ENCODE measurements at places on chromosomes 6 and 20.
A peak's percentile ranks its signal among the peaks of the same experiment; 100 is the strongest.

DNA sequence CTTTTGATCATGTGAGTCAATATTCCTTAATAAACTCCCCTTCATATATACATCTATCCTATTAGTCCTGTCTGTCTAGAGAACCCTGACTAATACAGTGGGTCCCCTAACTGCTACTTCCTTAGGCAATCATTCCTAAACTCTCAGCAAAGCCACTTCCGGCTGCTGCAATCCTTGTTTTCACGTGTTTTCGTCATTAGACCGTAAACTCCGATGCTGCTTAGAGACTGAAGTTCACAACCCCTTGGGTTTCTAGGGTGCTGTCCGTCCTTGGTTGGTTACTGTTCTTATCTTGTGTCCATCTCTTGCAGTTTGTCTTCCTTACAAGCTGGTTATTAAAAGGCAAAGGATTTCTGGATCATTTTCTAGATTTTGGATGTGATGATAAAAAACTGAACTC lies 106.4 kb downstream of the GMPR start:
- DNase-seq, result no peak

- DNase-seq, result no peak
These were observed 978.5 kb downstream of the TBC1D32 start for GRCh38 chr6:120355822-120356221.

DNA sequence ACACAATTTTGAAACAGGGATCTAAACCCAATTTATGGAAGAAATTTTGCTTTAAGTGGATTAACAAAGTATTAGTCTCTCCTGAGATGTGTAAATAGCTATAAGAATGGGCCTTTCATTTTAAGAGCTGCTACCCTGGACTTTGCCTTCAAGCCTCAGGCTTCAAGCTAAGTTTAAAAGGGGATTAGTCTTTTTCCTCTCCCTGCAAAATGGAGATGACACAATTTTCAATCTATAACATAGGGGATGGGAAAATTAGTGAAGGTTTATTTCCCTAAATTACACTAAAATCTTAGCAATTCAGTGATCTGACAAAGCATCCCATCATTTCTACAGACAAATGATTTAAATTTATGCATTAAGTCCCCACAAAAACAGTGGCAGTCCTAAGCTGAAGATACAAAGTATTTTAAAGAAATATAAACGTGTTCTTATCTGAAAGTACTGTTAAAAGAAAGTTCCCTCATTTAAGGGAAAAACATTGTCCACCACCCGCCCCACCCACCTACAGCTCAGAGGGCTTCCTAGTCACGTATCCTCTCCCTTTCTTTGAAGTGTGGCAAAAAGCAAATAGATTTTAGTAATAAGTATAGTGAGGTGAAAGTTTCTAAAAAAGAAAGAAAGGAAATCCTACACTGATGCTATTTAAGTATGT lies 14.5 kb downstream of the ARHGAP18 start:
- DNase-seq, result no peak

DNA sequence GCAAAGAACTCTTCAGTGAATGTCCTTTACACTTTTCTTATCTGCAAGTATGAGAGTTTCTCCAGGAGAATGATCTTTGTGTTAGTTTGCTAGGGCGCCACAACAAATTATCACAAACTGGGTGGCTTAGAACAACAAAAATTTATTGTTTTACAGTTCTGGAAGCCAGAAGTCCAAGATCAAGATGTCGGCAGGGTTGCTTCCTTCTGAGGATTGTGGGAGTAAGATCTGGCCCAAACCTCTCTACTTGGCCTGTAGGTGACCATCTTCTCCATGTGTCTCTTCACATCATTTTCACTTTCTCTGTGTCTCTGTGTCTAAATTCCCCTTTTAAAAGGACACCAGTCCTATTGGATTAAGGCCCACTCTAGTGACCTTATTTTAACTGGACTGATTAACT lies 103.0 kb downstream of the ADTRP start:
- peak; percentile 13 for DNase-seq

GRCh38 chr6:2739335-2739734 lies 11.4 kb downstream of the MYLK4 start:
- DNase-seq, result no peak

DNA sequence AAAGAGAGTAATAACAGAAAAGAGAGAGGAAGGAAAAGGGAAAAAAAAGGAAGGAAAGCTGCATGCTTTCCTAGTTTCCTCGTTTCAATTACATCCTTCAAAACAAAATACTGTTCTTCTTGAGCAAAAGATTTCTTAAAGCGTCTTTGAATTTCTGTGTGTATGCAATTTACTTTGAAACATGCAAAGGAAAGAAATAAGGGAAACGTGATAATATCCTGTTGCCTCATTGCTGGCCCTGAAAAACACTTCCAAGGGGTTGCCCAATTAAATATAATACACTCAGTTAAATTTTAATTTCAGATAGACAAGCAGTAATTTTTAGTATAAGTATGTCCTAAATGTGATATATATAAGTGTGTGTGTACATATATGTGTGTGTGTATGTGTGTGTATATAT lies 51.2 kb upstream of the TPD52L1 start:
- DNase-seq, result no peak

DNA sequence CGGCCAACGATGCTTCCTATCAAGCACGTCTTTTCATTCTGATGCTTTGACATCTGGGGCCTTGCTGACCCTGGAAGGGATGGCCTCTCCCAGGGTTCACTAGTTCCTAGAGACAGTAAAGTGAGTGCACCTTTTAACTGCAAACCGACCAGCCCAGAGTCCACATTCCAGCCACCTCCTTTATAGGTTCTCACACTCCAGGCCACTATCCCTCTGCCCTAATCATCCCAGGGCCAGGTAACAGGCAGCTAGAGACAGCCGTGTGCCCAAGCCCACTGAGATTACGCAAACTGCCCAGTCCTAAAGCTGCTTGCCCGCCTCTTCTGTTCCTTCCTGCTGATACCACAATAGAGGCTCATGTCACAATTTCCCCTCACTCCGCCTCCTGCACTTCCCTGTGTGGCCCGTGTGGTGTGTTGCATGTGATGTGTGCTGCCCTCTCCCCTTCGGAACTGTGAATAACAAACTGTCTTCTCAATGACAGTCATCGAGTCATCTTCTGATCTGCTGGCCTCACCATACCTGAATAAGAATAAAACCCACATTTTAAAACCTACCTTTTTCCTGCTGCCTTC lies 123.7 kb upstream of the EXOC2 start:
- no peak for DNase-seq

DNA sequence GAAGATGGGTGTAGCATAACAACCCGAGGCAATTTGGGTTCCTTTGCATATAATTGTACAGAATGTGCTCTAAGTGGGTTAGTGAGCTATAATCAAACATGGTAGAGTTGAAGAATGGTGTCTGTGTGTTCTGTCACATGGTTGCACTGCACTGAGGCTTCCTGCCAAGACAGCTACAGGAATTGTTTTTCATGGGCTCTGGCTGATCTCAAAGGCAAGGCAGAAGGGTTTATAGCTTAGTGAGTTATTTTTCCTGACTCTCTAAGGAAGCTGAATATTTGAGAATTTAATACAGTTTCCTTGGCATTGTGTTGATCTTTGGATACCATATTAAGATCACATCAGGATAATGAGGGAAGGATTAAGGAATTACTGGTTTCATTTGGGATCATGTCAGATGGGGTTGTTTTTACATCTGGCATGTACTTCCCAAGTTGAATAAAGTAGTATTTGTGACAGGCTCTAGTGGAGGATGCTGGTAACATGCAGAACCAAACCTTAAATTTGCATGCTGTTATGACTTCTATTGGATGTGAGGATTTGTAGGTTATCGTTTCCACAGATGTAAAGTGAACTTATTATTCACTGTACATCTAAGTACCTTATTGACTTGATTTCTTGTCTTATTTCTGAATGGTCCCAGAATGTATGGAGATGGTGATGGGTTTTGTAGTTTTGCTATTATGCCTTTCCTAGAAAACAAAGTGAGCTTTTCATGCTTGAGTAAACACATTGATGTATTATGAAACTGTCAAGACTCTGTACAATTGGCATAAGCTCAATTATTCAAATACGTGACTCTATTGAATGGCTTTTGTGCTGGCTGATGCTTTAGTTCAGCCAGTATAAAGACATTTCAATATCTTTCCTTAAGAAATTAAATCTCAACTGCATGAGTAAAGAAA lies 43.3 kb downstream of the LRRC1 start:
- DNase-seq, result no peak

- DNase-seq, result no peak
These were observed 117.0 kb upstream of the COL21A1 start for GRCh38 chr6:56364431-56364826.
